AG20443 (cell line): ENCODE measurements at places on chromosomes 3 and 15.

- DNase-seq: no peak
These were observed 55.4 kb downstream of the ZNF148 start for GRCh38 chr3:125319765-125320164.

DNA sequence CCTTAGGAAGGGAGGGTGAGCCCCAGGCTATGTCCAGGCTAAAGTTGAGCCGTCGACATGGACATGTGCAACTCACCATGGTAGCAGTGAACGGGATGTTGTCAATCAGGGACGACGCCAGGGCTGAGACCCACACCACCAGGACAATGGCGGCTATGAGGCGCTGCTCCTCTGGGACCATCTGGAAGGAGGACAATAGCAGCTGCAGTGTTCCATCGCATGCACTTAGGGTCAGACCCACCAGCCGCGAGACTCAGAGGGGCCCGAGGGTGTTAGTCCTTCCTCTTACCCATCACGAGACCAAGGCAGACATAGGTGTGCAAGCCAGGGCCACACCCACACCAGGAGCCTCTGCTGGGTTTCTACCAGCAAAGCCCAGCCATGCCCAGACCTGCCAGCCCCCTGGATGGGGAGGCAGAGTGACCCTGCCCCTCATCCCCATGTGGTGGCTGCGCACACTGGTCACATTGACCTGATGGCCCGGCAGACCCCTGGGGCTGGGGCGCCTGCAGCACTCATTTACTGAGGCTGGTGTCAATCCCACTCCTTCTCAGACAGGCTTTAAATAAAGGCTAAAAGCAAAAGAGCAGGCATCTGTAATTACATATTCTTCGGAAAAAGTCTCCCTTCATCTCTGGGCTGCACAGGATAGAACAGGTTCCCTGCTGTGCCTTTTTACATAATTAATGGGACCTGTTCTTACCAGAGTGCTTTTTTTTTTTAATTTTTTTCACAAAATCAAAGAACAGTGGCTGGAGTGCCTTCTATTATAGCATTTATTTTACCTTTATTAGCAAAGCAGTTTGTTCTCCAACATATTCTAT, 227.8 kb downstream of the OCA2 start:
- DNase-seq: no peak

DNA sequence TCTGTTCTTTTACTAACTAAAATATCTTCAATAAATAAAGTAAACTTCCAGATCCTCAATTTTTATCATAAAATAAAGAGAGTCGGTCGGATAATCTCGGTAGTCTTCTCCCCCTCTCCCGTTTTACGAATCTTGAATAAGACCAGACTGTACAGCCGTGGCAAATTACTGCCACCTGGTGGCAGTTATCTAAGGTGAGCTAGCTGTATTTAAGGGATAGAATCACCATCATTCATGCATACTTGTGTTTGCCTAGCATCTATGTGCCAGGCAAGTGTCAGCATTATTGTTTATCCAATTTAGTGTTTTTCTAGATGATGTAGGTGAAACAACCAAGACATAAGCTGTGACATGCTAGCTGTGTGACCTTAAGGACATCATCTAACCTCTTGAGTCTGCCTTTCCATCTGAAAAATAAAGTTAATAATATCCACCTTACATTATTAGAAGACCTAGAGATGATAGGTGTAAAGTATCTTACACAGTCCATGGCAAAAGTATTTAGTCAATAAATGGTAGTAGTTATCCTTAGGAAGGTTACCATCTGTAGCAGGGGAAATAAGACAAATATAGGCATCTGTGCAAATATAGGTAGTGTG, 21.3 kb downstream of the DUT start:
- peak; percentile 60 for DNase-seq

DNA sequence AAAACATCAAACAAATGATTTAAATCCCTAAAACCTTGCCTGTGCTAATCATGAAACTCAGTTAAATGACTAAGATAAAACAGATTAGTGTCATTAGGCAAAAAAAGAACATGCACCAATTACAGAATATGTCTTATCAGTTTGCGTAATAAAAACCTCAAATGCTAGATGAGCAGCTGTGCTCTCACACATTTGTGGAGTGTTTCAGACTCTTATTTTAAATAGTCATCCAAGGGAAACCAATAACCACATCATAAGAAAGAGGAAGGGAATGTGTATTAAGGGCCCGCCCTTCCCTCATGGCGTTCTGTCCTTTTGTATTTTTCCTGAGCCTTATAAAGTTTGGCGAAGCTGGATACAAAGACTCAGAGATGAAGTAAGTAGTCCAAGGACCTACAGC, 6.6 kb downstream of the SAMMSON start:
- no peak for DNase-seq

DNA sequence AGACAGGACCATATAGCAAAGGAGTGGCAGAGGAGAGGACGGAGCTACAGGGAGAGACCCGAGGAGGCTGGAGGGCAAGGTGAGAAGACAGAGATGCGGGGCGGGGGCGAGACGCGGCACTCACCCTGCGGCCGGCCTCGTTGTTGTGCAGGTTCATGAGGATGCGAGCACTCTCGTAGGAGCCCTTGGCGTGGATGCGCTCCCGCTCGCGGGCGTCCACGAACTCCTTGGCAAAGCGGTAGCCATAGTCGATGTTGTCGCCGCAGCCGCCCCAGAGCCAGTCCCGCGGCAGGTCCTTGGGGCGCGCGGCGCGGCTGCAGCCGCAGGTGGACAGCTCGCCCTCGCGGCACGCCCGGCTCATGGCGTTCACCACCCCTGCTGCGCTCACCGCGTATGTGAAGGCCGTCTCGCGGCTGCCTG, 12.9 kb downstream of the WNT5A start:
- DNase-seq: no peak

DNA sequence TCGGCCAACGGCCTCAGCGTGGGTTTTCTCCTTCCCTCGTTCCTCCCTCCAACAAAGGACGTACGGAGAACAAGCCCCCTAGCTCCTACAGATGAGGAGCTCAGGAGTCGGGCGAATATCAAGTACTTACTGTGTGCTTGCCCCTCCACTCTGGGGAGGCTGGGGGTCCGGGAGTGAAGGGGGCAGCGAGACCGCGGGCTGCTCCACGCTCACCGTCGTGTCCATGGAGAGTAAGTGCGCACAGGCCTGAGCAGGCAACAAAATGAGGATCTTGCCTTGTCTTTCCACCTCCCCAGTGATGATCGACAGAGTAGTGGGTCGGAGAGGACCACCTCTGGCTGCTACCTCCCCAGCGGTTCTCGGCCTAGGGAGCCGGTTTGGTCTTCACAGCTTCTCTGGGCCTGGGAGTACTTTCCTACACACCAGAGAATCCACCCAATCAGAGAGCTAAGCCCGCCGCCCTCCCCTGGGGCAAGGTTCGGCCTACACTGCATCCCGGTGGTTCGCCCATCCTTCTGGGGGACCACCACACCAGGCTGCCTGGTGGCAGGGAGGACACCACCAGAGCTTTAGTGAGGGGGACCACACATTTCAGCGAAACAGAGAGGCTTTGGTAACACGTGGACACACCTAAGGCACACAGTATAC, 603 bp upstream of the TRANK1 start:
- DNase-seq: no peak

- DNase-seq: peak; percentile 82
These were observed 416 bp upstream of the CORO2B start for GRCh38 chr15:68578175-68578979.

- no peak for DNase-seq
These were observed 2.2 kb downstream of the SLC12A6 start for GRCh38 chr15:34335176-34336032.

DNA sequence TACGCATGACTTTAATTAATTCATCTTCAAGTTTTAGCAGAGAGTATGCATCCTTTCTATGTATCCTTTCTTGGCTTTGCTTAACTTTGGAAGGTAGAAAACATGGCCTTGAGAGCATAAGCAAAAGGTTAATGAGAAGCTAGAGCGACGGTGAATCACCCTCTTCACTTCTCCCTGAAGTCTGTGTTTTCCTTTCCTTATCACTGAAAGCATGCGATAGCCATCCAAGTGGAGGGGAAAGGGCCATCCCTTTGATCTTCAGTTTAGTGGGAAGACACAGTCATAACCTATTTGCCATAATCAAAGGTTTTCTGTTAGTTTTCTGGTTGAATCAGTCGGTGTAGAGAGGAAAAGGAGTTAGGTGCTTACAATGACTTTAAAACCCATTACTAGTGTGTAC, 354.0 kb upstream of the ROBO2 start:
- no peak for DNase-seq

- DNase-seq: peak; percentile 14
These were observed 51.1 kb downstream of the PARP15 start for GRCh38 chr3:122628567-122628966.

DNA sequence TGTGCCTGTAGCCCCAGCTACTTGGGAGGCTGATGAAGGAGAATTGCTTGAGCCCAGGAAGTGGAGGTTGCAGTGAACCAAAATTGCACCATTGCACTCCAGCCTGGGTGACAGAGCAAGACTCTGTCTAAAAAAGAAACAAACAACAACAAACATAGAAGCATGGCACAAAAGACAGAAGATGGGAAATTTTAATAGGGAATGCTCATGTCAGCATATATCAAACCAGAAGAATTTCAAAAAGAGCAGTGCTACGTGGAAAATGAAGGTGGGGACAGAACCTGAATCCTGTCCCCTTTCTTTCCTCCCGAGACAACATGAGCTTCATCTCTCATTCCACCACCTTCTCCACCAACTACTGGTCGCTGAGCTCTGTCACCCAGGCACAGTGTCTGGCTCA, 46.3 kb upstream of the MFGE8 start:
- DNase-seq: no peak

- no peak for DNase-seq
These were observed 2.6 kb downstream of the ZNF710 start for GRCh38 chr15:90003736-90004135.

GRCh38 chr3:8990266-8991215, 27.3 kb upstream of the RAD18 start:
- no peak for DNase-seq

DNA sequence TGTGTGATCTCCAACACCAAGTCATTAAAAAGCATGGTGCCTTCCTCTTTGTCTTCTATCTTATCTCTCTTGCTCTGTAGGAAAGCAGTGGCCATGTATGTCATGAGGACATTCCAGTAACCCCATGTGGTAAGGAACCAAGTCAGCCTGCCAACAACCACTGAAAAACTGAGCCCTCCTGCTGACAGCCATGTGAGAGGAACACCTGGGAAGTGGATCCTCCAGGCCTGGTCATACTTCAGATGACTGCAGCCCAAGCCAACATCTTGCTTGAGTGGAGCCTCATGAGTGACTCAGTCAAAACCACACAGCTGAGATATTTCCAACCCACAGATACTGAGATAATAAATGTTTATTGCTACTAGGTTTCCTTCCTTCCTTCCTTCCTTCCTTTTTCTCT, 597.3 kb downstream of the ZIC1 start:
- peak; percentile 43 for DNase-seq

DNA sequence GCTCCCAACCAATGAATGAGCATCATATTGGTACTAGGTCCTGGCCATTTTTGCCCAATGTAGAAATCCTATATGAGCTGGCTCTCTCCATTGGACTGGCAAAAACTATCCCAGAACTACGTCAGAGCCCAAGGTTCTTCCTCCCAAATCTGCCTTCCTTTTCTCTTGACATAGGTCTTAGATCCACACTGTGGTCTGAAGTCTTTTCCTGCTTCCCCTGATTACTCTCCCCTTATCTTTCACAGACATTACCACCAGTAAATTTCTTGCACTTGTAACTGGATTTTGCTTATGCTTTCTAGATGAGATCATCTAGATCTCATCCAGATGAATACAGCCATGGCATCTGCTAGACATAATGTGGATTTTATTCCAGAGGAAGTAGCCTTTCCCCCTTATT, 141.2 kb upstream of the GADL1 start:
- DNase-seq: peak; percentile 21
